Activated CD4-positive, alpha-beta T cell treated with anti-CD3 and anti-CD28 coated beads for 1 hour (primary cell): ENCODE measurements at places on chromosomes 4 and X.

GRCh38 chrX:96474029-96474740 lies 210.5 kb upstream of the DIAPH2 start:
- DNase-seq, result no peak

DNA sequence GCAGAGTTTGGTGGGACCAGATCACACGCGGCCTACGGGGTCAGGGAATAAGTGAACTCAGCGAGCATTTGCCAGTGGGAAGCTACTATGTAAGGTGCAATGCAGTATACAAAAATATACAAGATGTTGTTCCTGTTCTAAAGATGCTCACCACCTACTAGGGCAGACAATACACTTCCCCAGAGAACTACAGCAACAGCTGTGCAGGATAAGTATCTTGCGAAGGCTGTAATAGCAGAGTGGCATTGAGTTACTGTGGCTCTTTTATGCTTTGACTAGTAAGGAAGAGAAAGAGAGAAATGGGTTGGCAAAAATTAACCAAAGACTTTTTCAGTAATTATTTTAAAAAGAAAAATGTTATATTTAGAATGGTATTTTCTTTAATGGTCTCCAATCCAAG lies 61.2 kb downstream of the CDS1 start:
- DNase-seq, result no peak

DNA sequence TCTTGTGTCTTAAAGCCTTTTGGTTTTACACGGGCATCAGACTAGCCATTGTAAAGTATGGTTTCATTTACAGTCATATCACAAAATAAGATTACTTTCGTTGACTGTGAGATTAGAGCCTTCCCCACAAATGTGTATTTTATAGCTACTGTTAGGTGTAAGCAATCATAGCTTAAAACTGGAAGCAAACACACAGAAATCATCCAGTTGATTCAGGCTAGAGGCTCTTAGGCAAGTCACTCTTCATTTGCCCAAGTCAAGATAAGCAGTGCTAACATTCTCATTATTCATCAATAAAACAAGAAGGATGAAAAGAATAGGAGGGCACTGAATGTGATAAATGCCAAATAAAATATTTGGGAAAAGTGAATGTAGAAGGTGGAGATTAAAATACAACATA lies 448.7 kb upstream of the FAM241A start:
- no peak for DNase-seq

- DNase-seq, result no peak
These were observed 131.2 kb upstream of the SPRY1 start for GRCh38 chr4:123265443-123265842.

DNA sequence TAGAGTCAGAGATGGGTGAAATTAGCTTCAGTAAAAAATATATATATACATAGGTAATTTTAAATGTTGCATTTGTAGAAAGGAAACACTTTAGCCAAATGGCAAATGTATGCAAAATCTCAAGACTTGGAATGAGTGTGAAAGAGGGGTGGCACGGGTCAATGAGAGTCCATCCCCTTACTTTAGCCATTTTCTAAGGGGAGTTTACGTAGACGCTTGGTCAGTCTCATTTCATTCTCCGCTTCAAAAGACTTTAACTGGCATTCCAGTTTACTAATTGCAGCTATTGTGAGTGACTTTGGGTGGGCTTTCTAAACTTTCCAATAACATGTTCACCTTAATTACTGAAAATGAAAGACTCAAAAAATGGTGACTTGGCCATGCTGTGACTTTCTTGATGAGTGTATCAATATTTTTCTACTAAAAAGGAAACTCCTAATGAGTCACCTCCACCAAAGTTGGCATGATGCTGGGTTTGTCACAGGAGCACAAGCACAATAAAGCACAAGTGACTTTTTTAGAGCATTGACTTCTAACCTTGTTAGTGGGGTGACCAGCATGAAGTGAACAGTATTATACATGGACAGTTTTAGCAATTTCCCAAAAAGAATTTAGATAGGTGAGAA lies 356.0 kb upstream of the RASGEF1B start:
- DNase-seq, result no peak

- no peak for DNase-seq
These were observed 78.1 kb downstream of the HTRA3 start for GRCh38 chr4:8347660-8348059.

GRCh38 chr4:140098455-140099160 lies 55.4 kb downstream of the MAML3 start:
- DNase-seq, result no peak

- no peak for DNase-seq
These were observed 424.9 kb downstream of the SH2D1A start for GRCh38 chrX:124771292-124771691.

DNA sequence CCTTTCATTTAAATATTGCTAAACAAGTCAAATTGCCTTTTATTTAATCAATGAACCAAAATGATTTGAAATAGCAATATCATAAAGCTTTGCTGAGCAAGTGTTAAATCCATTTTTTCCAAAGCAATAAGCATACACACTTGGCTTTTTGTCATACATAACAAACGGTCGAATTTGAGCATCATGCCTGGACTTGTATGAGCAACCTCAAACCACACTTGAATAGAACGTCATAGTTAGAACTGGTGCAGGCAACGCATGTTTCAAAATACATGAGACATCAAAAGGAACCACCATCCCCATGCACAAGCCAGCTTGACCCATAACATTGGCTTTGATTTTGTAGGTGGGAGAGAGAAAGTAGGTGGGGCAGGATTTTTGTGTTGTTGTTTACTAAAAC lies 812.3 kb upstream of the FRG1 start:
- no peak for DNase-seq

GRCh38 chr4:112036886-112037285 lies 108.4 kb upstream of the FAM241A start:
- DNase-seq, result no peak
